ENCODE measurements at places on chromosomes 16 and 17. TPM values are rescaled to one million over a fixed set of nuclear protein-coding genes. Genes with fewer than 3 reads are reported as not detected.

The OR3A3 gene
- not detected for total RNA-seq

The TNRC6C gene
- 19.6 TPM for total RNA-seq

The PYDC1 gene
- not detected for total RNA-seq

The SPATA33 gene
- 15.1 TPM for total RNA-seq

The STH gene
- total RNA-seq = not detected

The SLC52A1 gene
- total RNA-seq = 0.23 TPM

The NPIPB6 gene
- 4.1 TPM for total RNA-seq

DNA sequence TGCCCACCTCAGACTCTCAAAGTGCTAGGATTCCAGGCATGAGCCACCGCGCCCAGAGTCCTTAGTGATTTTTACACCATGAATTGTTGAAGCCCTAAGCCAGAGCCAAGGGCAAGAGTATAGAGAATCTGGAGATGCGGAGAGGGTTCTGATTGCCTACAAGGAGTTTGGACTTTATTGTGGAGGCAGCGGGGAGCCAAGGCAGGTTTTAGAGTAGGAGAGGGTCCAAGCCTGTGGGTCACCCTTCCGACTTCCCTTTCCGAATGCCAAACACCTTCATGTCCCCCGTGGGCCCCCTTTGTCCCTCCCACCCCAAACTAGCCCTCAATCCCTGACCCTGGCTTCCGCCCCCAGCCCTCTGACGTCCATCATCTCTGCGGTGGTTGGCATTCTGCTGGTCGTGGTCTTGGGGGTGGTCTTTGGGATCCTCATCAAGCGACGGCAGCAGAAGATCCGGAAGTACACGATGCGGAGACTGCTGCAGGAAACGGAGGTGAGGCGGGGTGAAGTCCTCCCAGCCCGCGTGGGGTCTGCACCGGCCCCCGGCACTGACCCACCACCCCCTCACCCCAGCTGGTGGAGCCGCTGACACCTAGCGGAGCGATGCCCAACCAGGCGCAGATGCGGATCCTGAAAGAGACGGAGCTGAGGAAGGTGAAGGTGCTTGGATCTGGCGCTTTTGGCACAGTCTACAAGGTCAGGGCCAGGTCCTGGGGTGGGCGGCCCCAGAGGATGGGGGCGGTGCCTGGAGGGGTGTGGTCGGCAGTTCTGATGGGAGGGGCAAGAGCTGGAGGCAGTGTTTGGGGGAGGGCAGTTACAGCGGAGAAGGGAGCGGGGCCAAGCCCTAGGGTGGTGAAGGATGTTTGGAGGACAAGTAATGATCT is 7.1 kb downstream of the MIEN1 start:
- peaks cover 6% of the 10 kb centered on the region for H3K4me1 ChIP-seq
- no peak for DNase-seq
- H3K27me3 ChIP-seq = peaks cover 2% of the 10 kb centered on the region
- H3K36me3 ChIP-seq = peaks cover under 1% of the 10 kb centered on the region

- no peaks in the 10 kb centered on the region for H3K27me3 ChIP-seq
- H3K36me3 ChIP-seq = peaks cover 3% of the 10 kb centered on the region
- H3K4me3 ChIP-seq = no peak overlapping the region
- no peak for DNase-seq
Measured at GRCh38 chr16:12009462-12009861, 32.9 kb downstream of the SNX29 start.

DNA sequence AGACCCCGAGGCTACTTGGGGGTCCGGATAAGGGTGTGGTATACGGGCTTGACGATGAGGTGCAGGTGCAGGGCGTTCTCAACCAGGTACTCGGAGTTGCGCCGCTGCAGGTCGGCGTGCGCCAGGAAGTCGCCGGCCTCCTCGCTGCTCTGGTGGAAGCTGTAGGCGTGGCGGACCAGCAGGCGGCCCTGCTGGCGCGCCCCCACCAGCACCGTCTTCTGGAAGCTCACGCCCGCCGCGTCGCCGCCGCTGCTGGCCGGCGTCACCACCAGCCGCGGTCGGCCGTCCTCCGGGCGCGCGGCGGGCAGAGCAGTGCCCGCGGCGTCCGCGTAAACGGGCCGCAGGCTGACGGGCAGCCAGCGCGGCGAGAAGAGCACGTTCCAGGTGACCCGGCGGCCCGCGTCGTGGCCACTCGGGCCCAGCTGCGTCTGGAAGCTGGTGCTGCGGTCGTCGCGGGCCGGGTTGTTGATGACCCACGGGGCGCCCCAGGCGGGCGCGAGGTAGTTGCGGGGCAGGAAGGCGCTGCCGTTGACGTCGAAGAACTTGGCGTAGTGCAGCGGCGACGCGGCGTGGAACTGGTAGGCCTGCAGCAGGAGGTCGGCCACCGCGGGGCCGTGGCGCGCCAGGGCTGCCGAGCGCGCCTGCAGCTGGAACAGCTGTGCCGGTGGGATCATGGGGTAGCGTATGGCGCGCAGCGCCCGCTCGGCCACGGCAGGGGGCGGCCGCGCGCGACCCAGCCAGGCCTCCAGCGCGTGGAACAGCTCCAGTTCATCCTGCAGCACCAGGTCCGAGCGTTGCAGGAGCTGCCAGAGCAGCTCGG is 4.8 kb downstream of the BTBD17 start:
- peaks cover 39% of the 10 kb centered on the region for H3K27me3 ChIP-seq
- no peak for DNase-seq
- no peak overlapping the region for H3K27ac ChIP-seq
- no peak overlapping the region for H3K4me3 ChIP-seq
- peaks cover 4% of the 10 kb centered on the region for H3K4me1 ChIP-seq
- no peaks in the 10 kb centered on the region for H3K36me3 ChIP-seq

GRCh38 chr16:85950136-85950918 is 51.4 kb downstream of the IRF8 start:
- no peak overlapping the region for H3K4me3 ChIP-seq
- no peak for DNase-seq
- H3K4me1 ChIP-seq = peaks cover 42% of the 10 kb centered on the region

GRCh38 chr16:7324321-7324720 is 8.3 kb upstream of the RBFOX1 start:
- no peak for DNase-seq
- H3K27me3 ChIP-seq = no peaks in the 10 kb centered on the region
- H3K27ac ChIP-seq = no peak overlapping the region
- H3K4me3 ChIP-seq = no peak overlapping the region
- no peaks in the 10 kb centered on the region for H3K4me1 ChIP-seq

- no peak overlapping the region for H3K4me3 ChIP-seq
- H3K27me3 ChIP-seq = peaks cover 2% of the 10 kb centered on the region
- DNase-seq = no peak
- H3K4me1 ChIP-seq = no peaks in the 10 kb centered on the region
Measured at GRCh38 chr16:12518241-12519175, 285.2 kb downstream of the CPPED1 start.

- peaks cover 45% of the 10 kb centered on the region for H3K36me3 ChIP-seq
- H3K27ac ChIP-seq = no peak overlapping the region
- no peak for DNase-seq
- H3K4me1 ChIP-seq = peaks cover 27% of the 10 kb centered on the region
- H3K27me3 ChIP-seq = no peaks in the 10 kb centered on the region
Measured at GRCh38 chr17:51270636-51271035, 10.3 kb downstream of the UTP18 start.

DNA sequence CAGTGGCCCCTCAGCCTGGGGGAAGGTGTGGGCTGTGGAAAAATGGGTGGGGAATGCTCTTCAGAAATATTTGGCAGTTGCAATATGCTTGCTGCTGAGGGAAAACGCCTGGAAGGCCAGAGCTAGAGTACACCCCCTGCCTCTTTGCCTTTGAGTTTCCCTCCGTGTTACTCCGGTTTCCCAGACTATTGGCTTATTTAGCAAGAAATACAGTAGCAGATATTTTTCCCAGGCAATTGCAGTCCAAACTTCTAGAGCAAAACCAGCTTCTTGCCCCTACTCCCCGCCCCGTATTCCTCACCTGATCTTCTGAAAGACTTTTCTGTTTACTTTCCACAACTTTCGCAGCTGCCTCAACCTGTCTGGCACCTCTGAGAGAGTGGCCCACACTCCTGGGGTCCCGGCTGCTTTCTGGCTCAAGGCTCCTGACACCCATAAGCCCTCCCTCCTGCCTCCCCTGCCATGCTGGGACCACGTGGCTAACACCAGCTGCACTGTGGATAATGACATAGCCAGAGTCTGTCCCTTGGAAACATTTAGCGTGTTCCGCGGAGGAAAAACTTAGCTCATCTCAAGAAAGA is 45.8 kb upstream of the HELZ start:
- peaks cover 5% of the 10 kb centered on the region for H3K27me3 ChIP-seq
- no peak overlapping the region for H3K4me3 ChIP-seq
- DNase-seq = no peak
- no peaks in the 10 kb centered on the region for H3K36me3 ChIP-seq
- H3K27ac ChIP-seq = no peak overlapping the region

DNA sequence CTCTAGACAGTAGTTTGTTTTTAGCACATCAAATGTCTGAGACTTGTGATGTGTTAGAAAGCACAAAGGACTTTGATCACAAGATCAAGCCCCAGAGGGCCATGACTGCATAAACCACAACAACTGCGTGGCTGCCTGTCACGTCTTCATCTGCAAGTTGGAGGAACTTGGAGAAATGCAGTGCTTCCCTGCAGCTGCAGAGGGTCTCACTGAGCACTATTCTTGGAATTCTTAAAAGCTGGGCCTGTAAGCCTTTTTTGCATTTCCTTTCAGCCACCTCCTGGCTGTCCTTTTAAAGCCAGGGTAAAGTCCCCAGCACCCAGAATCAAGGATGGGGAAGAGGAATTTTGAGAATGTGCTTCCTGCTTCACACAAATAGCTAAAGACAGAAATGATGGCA is 431.3 kb downstream of the MAF start:
- peak; percentile 11 for DNase-seq
- H3K4me1 ChIP-seq = peaks cover 14% of the 10 kb centered on the region
- no peak overlapping the region for H3K4me3 ChIP-seq

- H3K4me3 ChIP-seq = no peak overlapping the region
- H3K27me3 ChIP-seq = no peaks in the 10 kb centered on the region
- no peak for DNase-seq
- H3K27ac ChIP-seq = no peak overlapping the region
- no peaks in the 10 kb centered on the region for H3K4me1 ChIP-seq
Measured at GRCh38 chr17:74244548-74244947, 29.5 kb upstream of the DNAI2 start.

DNA sequence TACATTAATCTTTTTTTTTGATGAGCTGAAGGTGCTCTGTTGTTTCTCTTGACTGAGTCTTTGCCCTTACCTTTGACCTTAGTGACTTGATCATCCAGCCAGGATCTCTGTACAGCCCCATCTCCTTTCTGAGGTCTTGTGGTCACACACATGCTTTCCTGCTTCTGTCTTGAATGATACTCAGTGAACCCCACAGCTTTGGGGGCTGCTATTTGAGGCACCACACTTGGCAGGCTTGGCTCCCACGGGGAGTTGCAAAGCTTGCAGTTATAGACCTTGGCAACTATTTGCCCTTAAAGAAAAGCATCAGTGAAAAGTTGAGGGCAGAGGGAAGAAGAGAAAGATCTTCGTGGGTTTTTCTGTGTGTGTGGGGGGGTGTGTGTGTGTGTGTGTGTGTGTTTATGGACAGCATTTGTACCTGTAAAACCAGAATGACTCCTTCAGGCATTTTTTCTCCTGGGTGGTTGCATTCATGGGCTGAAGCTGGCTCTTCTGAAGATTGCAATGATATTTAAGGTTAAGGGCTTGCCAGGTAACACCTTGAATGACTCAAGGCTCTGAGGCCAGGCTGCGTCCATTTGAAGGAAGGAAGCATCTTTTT is 101.6 kb downstream of the MSI2 start:
- H3K27ac ChIP-seq = peak overlapping the region; percentile 79
- H3K4me1 ChIP-seq = peaks cover 55% of the 10 kb centered on the region
- peak overlapping the region; percentile 46 for H3K4me3 ChIP-seq

DNA sequence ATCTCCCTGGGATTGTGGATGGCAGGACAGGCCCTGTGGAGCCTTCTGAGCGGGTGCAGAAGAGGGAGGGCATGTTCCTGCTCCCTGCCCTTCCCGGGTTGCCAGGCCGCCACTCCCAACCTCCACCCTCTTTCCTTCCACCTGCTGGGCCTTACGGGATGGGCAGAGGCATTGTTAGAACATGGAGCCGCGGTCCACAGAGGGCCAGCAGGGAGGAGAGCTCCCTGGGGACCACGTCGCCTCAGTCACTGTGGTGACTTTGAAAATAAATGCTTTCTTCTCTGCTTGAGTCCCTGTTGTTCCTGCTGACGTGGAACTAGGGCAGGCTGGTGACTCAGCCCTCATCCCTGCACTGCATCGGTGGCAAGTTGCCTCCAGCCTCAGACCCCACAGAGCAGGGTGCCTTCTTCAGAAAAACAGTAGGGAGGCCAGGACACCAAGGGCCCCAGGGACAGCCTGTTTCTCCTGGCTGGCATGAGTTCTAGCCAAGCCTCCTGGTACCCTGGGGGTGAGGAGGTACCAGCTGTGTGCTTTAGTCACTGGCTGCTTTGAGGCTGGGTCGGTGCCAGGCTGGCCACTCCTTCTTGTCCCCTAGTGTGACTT is 224.9 kb downstream of the SEC14L1 start:
- no peak for DNase-seq
- H3K27me3 ChIP-seq = peaks cover 5% of the 10 kb centered on the region
- no peaks in the 10 kb centered on the region for H3K36me3 ChIP-seq
- H3K4me1 ChIP-seq = peaks cover 44% of the 10 kb centered on the region

DNA sequence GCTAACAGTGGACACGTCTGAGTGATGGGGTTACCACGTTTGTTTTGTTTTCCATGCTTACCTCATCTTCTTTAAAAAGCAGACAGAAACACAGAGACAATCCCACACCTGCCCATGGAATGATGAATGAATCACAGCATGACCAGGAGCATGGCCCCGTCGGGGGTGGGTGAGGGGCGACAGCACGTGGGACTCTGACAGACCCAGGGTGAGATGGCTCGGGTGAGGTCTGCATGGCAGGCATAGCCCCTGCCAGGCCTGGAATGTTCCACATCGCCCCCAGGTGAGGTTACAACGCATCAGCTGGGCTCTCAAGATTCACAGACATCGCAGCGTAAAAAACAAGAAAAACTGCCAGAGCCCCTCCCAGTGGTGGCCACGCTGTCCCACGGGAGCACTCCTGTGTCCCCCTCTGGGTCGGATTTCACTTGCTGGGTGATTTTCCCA is 18.1 kb downstream of the SLC7A5 start:
- no peak overlapping the region for H3K4me3 ChIP-seq
- no peak overlapping the region for H3K27ac ChIP-seq
- peaks cover 36% of the 10 kb centered on the region for H3K4me1 ChIP-seq
- H3K27me3 ChIP-seq = no peaks in the 10 kb centered on the region
- peaks cover 46% of the 10 kb centered on the region for H3K36me3 ChIP-seq

- H3K4me1 ChIP-seq = peaks cover 60% of the 10 kb centered on the region
- peak overlapping the region; percentile 79 for H3K4me3 ChIP-seq
- peaks cover 2% of the 10 kb centered on the region for H3K27me3 ChIP-seq
- H3K27ac ChIP-seq = peak overlapping the region; percentile 94
- peaks cover 23% of the 10 kb centered on the region for H3K36me3 ChIP-seq
- DNase-seq = peak; percentile 57
Measured at GRCh38 chr17:38727736-38728135, 2.4 kb upstream of the CISD3 start.
